ENCODE measurements at places on chromosomes 12 and 14.

DNA sequence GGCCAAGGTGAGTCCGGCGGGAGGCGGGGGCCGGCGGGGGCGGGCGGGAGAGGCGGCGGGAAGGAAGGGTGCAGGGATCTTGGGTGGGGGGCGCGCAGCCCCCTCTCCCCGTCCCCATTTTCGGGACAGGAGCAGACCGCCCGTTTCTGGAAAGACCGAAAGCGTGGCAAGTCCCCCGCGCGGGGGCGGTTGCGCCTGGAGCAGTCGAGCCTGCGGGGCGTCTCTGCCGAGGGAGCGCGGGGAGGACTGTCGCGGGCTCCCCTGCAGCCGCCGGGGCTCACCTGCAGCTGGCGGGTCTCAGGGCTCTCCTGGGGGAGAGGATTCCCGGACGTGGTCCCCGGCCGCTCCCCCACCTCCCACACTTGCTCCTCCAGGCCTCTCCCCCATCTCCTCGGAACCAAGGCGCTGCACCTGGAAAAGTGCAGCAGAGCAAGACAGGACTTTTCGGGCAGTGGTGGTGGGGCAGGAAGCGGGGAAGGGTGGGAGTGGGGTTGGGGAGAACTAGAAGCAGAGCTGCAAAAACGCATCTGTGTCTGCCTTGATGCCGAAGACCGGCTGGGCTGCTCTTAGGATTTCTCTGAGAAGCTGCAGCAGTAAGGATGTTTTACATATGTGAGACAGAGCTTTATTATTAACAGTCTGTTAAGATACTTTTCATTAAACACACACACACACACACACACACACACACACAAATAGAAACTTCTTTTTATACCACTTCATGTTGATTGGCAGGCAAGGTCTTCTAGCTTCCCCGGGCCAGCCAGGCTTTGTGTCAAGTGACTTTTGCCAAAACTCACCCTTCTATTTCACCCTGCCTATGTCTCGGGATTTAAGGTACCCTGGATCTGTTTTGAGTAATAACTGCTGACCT, 677 bp downstream of the C12orf75 start:
- no peak for DNase-seq

DNA sequence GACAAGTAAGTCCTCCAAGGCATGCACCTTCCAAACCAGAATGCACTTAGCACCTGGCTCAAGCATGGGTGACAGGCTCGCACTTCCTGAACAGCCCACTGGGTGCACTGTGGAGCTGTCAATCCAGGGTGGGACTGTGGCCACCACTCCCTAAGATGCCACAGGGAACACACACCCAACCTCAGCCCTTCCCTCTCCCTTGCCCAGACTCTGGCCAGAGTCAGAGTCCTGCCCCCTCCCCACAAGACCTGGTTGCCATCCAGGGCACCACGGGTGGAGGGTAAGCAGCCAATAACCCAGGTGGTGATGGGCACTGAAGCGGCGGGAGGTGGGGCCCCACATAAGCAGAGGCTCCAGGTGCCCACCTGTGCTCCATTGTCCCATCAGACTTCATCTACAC, 160.6 kb downstream of the MYRFL start:
- DNase-seq: no peak

DNA sequence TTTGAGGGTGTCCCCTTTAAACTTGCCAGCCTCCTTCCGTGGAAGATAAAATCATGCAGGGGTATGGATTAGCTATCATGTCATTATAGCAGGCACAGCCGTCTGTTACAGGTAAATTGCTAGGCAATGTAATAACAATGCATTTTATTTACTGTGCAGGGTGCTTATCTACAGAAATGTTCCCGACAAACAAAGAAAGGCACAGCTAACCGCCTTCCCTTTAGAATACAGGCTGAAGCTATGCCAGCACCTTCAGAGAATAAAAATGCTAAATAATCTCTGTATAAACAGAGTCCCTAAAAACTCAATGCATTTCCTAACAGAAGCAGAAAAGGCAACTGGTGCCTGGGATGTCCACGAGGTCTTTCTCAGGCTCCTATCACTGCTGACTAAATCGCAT, 239.2 kb downstream of the SPTSSA start:
- DNase-seq: no peak

DNA sequence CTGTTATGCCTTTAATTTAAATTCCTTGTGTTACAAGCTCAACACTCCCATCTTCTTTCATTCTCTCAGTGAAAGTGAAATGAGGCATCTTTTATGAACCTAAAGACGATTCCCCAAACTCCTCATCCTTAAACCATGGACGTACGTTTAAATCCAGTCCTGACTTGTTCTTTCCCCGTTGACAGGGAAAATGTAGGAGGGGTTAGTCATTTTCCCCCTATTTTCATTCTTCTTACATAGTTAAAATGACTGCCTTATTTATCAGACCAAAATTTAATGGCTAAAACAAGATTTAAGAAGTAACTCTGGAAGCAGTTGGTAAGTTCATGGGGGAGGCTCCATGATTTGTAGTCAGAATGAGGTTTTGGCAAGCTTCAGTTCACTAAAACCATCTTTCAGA, 134.9 kb downstream of the KCNA5 start:
- no peak for DNase-seq

- no peak for DNase-seq
Measured at GRCh38 chr12:1830401-1830845, 10.1 kb downstream of the LRTM2 start.

DNA sequence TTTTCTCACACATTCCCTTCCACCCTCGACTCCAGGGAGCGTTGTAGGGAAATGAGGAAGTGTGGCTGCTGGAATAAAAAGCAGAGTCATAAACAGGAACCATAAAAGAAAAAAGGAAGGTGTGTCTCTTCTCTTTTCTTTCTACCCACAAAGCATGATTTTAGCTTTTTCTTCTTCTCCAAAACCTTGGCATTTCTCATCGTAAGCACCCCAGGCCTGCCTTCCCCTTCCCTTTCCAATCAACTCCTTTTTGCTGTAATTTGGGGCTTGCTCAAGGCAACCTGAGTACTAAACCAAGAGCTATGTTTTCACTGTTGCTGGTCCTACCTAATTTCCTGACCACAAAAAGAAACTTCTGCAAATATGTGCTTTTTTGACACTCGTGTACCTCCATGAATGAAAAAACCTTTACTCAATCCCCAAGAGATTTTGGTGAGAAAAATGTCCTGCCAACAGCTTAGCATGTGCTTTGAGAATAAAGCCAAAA, 9.2 kb downstream of the PLBD1 start:
- DNase-seq: no peak

DNA sequence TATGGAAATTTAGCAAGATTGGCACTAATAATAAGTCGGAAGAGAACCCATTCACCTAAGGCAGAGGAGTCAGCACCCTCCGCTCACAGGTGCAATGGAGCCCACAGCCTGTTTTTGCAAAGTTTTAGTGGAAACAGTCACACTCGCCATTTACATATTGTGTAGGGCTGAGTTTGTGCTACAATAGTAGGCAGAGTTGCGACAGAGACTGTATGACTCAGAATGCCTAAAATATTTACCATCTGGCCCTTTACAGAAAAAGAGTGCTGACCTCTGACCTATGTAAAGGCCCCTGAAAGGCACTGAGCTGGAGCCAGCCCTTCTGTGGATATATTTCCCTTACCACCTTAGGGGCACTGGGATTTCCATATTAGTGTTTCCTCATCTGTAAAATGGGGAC, 79.0 kb downstream of the PRIMA1 start:
- no peak for DNase-seq

DNA sequence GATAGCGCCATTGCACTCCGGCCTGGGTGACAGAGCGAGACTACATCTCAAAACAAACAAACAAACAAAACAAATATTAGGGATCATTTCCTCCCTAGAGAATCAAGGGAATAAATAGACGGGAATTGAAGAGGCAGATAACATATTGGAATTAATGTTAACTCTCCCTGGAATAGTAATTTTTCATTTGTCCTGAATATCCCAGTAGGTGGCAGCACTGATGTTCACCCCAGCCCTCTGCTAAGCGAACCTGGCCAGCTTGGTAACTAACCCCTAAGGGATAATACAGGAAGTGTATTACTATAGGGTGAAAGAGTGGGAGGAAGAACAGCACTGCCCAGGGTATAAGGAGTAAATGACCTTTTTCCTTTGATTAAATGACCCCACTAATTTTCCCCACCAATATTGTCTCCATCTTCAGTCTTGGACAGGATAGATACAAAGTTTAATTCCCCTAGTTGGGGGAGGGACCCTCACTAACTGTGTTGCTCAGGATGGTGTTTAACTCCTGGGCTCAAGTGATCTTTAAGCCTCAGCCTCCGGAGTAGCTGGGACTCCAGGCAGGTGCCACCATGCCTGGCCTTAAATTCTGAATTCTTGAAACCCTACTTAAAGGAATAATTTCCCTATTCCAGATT, 40.5 kb downstream of the SLC2A14 start:
- no peak for DNase-seq

DNA sequence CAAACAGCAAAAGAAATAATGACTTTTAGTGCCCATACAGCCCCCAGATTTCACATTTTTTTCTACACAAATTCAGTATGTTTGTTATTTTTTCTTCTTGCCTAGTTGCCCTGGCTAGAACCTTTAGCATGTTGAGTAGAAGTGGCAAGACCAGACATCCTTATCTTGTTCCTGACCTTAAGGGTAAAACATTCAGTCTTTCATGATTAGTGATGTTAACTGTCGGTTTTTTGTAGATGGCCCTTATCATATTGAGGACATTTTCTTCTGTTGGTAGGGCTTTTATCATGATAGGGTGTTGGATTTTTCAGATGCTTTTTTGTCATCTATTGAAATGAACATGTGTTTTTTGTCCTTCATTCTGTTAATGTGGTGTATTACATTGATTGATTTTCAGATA, 17.1 kb downstream of the IRAK3 start:
- DNase-seq: no peak

GRCh38 chr12:20469756-20470155, 101.4 kb downstream of the PDE3A start:
- DNase-seq: no peak

GRCh38 chr14:77612011-77612620, 4.3 kb downstream of the SPTLC2 start:
- no peak for DNase-seq

- no peak for DNase-seq
Measured at GRCh38 chr12:47411966-47412365, 293.9 kb downstream of the RPAP3 start.
